NCI-H1092 (cell line): ENCODE measurements at places on chromosomes 12 and 14.

DNA sequence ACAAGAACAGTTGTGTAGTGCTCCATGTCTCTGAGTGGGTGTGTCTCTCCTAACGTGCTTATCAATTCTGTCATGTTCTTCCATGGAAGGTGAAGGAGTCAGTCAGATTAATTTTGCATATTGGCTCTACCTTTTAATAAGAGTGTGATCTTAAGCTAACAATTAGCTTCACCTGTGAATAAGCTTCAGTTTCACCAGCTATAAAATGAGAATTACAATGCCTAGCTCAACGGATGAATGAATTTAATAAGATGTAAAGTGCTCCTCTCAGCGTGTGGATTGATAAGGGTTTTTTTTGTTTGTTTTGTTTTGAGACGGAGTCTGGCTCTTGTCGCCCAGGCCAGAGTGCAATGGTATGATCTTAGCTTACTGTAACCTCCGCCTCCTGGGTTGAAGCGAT, 32.7 kb downstream of the CCDC175 start:
- DNase-seq = no peak

DNA sequence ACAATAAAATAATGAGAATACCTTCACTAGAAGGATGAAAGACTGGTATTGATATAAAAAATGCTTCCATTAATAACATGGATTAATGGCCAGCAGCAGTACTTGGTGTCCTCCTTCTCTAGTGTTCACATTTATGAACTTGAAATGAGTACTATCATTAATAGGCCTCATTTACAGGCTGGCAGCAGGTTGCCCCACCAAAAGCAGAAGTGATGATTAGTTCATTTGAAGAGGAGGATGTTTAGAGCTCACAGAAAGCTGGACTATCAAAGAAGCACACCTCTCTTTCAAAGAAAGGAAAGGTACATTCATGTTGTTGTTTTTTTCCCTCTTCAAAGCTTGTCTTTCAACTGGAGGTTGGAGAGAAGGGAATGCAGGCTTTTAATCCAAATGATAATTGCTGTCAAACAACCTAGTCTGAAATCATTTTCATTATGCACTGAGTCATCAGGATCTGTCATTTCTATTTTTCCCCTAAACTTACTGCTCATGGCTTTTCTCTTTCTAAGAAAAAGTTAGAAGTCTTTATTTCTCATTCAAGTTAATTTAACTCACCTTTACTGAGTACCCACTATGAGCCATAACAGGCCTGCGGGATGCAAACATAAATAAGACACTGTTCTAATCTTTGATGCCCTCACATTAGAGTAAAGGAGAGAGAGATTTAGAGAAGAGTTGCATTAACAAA, 157.9 kb upstream of the GRIP1 start:
- no peak for DNase-seq

DNA sequence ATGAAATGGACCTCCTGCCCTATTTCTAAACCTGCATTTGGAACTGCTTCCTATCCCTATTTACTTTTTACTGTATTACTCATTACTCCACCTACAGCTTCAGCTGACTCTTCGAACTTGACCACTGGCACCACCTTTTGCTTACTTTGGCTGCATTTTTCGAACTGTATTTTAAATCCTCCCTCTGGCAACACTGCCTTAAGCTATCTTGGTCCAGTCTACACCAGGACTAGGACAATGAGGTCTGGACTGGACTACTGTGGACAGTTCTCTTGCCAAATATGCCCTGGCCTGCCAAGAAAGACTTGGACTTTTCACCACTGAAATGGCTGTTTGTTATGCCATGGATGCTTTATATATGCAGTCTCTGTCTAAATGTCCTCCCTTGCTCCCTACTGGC, 328.1 kb downstream of the BTG1 start:
- DNase-seq = no peak

DNA sequence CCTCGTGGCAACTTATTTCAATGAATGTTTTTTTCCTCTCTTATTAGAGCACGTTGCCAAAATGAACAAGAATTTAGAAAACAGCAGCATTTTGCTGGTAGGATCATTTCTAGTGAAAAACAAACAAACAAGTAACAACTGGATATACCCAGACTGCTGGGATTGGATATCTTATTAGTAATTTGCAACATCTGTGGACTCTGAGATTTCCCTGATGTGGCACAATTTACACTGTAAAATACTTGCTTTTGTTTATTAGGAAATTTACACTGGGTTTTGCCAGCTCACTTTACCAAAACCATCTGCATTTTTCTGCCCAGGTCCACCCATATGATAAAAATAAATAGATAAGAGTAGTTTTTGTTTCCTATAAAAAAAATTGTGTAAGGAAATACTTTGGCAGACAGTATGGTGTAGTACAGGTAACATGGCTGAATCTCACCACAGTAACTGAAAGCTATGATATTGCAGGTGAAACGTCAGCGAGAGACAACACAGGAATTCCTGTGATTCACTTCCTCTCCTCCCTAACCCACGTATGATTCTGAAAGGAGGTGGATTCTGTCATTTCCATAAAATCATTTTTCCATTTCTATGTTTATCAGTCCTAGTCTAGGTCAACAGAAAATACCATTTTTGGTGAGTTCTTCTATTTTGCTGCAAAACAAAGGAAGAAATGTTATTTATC, 176.2 kb upstream of the NOVA1 start:
- DNase-seq = no peak

DNA sequence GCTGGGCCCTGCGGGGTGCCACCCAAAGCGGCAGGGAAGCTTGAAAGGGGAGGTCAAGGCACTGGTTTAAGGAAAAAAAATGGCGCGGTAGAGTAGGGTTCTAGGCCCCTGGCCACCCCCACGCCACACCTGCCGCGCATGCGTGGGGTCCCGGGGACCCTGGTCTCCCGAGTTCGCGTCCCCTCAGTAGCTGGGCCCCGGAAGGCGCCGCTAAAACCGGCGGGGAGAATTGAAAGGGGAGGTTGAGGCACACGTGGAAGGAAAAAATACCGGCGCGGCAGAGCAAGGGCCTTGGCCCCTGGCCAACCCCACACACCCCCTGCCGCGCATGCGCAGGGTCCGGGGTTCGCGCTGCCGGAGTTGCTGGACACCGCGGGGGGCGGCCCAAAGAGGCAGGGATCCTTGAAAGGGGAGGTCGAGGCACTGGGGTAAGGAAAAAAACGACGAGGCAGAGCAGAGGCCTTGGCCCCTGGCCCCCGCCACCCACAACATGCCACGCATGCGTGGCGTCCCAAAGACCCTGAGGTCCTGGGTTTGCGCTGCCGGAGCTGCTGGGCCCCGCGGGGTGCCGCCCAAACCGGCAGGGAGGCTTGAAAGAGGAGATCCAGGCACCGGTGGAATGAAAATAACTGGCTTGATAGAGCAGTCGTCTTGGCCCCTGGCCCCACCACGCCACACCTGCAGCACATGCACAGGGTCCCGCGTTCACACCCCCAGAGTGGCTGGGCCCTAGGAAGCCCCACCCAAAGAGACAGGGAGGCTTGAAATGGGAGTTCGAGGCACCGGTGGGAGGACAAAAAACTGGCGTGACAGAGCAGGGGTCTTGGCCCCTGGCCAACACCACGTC, 314.5 kb downstream of the ALG10 start:
- no peak for DNase-seq

DNA sequence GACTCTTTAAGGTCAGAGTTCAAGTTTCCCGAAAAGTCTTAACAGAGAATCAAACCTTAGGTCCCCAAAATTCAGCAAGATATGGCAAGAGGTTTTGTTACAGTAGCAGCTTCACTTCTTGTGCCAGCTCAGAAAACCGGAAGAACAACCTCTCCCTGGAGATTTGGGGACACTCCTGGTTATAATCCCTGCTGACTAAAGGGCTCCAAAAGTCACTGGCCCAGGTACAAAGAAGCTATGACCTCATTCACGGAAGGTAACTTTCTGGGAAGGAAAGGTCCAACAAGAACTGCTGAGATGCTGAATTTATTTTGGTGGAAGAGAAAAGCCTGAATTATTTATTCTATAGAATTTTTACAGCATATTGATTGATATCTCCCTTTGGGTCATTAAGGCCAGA, 55.6 kb upstream of the DIO2 start:
- no peak for DNase-seq

DNA sequence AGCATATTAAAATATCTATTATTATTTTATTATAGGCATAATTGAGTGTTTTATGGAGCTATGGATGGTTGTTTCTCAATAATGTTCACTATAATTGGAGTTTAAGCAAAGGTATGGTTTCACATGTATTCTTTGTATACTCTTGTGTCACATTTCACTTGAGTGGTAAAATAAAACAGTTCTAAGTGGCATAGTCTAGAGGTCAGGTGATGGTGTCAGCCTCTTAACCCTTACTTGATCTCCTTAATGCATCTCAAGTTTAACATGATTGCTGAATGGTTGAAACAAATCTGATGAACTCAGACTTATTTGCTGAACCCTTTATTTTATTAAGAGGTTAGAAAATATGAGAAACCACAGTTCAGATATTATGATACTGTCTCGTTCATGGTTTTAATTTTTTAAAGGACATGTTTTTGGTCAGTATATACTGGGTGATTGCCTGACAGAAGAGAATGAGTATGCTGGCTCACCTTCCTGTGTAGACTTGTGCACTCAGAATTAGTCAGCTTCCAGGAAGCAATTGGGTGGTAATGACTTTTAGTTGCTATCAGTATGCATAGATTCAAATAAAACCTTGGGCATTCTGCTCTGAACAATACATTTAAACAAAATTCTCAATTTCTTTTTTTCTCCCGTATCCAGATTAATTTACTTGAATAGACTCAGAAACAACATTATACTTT, 464.6 kb downstream of the PCNX1 start:
- no peak for DNase-seq

GRCh38 chr14:53955671-53956426, 776 bp downstream of the BMP4 start:
- no peak for DNase-seq

GRCh38 chr12:106584104-106585064, 1.6 kb downstream of the RFX4 start:
- DNase-seq = no peak

DNA sequence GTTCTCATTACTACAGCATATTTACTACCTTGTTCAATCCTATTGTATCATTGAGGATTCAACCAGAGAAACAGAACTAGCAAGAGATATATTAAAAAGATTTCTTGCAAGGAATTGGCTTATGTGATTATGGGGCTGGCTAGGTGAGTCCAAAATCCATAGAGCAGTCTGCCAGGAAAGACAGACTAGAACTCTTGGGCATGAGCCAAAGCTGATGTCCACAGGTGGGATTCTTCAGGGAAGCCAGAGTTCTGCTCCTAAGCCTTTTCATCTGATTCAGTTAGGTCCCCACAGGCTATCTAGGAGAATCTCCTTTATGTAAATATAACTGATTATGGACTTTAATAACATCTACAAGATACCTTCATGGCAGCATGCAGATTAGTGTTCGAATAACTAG, 26.0 kb downstream of the PELI2 start:
- no peak for DNase-seq

- DNase-seq = no peak
Measured at GRCh38 chr12:96422192-96422591, 22.0 kb upstream of the CDK17 start.

DNA sequence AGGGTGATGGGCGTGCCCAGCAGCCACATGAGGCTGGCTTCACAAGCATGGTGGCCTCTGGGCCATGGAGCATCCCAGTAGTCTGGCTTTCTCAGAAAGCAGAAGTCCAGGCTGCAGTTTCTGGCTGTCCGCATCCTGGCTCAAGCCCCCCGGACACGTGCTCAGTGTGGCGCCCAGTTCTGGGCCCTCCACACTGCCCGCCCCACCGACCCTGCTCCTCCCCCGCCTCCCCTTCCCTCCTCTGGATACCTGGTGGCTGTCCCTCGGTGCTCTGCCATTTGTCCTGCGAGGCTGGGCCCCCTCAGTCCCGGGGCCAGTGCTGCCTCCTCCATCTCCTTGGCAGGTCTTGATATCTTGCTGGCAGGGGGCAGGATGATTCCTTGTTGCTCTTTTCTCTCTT, 31.6 kb downstream of the LRCOL1 start:
- no peak for DNase-seq

GRCh38 chr12:3107071-3107583, 29.9 kb downstream of the TSPAN9 start:
- no peak for DNase-seq

GRCh38 chr12:101908395-101908794, 31.0 kb downstream of the DRAM1 start:
- no peak for DNase-seq

DNA sequence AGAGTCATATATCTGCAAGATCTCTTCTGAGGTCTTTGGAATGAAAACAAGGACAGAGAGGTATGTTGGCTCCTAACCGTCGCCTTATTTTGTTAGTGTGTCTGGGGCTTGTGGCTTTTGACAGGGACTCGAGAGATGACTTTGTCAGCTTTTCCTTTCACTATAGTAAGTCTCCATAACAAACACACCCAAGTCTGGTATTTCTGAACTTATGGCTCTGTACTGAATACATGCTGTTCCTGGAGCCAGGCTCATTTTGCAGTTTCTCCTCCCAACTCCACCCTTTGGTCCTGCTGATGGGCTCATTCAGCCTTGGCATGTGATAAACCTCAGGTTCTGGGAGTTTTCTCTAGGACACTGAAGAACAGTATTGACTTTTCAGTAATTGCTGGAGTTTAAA, 27.7 kb upstream of the TMED10 start:
- no peak for DNase-seq
